Coronary artery (tissue), 2 donors: ENCODE measurements at places on chromosomes 11 and 22.

GRCh38 chr11:64608046-64608445 is 17.0 kb downstream of the SLC22A12 start:
- DNase-seq: no peak

DNA sequence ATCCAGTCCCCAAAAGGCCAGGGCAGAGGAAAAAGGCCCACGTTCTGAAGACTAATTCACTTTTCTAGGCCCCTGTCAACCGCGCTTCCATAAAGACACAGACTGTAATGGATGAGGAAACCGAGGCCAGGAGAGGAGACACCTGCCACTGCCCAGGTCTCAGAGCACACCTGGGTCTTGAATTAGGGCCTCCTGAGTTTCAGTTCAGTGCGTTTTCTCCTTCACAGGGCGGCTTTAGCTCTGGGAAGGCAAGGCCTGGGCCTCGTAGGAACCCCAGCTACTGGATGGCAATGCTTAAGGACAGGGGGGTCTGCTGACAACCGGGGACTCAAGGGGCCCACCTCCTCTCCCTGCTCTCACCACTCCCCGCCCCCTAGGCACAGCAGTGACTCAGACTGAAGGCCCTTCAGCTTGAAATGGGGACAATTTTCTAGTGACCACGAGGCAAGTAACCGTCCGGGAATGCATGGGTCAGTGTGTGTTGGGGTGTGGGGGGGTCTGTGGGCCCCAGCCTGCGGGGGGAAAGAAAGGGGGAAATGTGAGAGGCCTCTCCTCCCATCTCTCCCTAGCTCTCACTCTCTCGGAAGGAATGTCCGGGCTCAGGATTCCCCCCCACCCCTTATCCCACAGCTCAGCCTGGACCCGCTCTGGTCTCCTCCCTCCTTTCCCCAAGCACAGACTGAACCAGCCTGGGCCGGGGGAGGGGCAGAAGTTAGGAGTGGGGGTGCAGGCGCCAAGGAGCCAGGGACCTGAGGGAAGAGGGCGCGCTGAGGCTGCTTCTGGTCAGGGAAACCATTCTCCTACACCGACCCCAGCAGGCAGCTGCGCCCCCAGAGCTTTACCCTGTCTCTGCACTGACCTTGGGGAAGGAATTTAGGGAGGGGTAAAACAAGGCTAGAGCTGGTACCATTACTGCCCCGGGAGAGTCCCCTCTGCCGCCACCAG is 17.2 kb downstream of the CREB3L1 start:
- no peak for DNase-seq

DNA sequence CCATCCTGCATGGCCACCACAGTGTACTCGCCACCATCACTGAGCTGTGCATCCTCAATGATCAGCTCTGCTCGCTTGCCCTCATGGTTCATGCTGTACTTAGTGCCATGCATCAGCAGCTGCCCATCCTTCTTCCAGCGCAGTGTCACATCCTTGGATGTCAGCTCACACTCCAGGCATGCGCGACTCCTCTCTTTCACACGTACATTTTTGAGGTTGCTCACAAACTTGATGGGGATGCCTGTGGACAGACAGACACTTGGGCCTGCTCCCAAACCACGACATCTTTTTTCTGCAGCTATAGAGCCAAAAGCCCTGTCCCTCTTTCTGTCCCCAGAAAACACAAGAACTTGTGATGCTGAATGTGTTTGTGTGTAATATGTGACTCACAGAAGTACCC is 10.5 kb downstream of the IGSF22 start:
- DNase-seq: no peak

GRCh38 chr11:108967571-108967970 is 302.7 kb downstream of the DDX10 start:
- DNase-seq: no peak

DNA sequence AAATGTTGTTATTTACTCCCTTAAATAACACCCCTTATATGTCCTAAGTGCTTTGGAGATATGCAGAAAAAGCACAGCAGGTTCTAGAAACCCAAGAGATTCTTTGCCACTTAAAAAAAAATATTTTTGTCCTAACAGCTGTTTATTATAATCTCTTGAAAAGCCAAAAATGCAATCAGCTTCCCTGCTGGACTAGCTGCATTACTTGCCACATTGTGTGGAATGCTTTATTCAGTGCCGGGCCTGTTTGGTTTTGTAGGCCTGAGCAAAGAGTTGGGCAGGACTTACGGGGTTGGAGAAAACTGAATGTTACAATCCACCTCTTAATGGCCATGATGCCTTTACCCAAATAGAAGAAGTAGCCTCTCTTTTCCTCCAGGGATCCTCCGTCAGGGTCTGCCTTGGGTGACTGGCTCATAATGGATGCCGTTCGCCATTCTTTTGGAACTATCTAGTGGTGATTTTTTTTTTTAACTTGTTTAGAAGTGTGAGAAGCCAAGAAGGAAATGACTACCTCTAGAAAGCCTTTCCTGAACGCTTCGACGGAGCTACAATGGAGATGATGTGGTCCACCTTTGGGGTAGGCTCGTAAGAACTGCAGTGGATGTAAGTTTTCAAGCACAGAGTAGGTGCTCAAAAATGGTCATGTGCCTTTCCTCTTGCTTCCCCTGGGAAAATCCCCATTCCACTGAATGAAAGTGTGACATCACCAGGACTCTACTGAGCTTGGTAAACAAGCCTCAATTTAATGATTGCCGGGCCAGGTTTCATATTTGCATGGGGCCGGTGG is 241.3 kb upstream of the NCAM1 start:
- no peak for DNase-seq

DNA sequence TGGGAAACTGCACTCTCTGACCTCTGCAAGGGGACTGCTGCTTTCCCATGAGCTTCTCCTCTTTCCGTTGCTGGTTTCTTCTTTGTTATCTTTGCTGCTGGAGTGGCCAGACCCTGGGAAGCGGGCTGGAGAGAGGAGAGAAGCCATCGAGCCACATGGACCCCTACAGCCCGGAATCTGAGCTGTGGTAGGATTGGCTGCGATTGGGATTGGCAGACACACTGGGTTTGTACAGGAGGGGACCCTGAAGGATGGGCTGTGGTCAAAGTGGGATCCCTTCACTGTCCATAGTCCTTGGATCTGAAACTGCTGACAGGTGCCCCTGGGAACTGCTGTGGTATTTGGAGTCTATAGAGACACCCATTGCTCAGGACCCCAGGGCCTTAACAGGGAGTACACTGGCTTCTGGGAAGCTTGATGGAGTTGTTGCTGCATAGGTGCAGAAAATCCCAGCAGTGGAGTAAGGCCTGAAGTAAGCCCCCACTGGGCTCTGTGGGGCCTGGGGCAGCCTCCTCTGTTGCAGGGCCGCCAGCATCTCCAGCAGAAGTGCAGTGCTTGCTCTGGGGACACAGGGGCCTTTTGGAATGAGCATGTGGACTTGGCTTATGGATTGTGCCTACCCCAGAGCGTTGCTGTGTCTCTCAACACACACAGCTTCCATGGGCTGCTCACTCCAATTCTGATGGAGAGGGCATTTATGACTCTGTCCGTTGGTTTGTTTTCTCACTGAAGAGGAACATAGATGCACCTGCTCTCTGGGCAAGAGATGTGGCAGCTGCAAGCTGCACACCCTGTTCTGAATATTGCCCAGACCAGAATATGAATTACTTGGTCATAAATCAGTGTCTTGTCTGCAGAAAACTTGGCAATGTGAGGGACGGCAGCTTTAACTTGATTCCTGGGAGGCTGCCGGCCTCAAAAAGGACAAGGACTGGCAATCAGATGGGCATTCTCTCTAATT is 32.0 kb downstream of the BCR start:
- no peak for DNase-seq

- no peak for DNase-seq
These were observed 67.8 kb downstream of the NECTIN1 start for GRCh38 chr11:119661226-119661625.

DNA sequence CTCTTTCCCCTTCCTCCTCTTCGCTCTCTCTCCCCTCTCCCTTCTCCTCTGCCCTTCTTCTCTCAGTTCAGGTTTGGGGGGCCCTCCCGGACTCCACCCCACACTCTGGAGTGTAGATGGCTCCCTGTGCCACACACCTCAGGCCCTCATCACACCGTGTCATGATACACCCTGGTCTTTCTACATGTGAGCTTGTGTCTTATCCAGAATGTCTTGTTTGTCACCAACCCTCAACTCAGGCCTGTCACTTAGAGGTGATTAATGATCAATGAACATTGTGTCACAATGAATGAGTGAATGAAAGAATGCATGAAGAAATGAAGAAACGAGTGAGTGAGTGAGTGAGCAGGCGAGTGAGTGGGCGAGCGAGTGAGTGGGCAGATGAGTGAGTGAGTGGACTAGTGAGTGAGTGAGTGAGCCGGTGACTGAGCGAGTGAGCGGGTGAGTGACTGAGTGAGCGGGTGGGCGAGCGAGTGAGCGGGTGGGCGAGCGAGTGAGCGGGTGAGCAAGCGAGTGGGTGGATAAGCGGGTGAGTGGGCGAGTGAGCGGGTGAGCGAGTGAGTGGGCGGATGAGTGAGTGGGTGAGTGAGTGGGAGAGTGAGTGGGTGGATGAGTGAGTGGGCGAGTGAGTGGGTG is 33.8 kb downstream of the CAPN1 start:
- no peak for DNase-seq

DNA sequence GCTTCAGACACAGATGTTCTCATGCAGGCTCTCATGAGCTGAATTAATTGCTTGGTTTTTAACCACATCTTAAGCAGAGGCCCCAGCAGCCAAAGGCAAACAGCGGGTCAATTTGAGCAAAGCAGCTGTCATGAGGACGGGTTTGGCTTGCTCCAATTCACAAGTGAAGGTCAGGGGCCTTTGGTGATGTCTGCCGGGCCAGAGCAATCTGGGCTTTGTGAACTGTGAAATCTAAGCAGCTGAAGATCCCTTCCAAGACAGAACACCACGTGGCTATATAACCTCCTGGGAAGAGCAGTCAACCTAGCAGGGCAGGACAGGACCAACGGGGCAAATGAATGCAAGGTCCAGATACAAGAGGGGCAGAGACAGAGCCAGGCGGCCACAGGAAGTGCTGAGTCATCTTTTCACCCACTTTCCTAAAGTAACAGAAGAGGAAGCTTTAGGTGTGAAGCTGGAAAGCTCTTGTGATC is 187.3 kb upstream of the B3GAT1 start:
- DNase-seq: peak; percentile 11

GRCh38 chr11:29962243-29962642 is 54.6 kb downstream of the KCNA4 start:
- no peak for DNase-seq

- DNase-seq: no peak
These were observed 6.1 kb upstream of the SIGIRR start for GRCh38 chr11:420911-421321.

DNA sequence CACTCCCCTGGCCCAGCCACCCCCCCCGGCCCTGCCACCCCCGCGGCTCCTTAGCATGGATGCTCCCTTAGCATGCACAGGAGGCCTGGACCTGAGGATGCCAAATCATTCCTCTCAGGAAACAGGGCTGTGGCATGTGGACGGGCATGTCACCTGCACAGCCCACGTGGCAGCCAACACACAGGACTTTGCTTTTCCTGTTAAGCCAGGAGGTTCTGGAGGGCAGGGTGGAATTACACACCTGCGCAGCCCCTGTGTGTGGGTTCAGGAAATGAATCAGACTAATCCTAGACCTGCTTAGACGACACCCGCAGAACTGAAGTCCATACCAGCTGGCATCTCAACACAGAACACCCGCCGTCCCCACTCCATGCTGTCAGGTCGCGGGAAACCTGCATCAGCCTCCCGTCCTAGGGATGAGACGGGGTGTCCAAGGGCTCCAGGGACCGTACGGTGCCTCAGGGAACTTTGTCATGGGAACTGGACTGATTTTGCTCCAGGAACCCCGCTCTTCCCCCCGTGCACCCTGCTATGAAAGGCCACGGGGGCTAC is 10.2 kb downstream of the CERK start:
- DNase-seq: no peak

GRCh38 chr22:49753961-49754695 is 73.5 kb downstream of the BRD1 start:
- DNase-seq: peak; percentile 68

DNA sequence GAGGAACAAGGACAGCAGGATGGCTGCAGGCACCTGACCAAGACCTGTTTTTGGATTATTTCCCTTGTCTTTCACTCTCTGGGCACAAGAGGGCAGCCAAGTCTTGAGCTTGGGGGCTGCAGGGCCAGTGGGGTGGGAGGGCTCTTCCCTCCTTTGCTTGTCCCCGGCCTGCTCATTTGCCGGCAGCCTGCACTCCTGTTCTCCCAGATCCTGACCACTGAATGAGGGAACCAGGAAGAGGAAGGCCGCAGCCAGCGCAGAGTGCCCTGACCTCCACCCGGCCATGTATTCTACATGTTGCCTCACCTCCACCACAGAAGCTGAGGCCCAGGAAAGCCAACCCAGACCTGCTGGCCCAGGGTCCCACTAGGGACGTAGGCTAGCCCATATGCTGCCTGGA is 15.5 kb upstream of the NNMT start:
- no peak for DNase-seq

DNA sequence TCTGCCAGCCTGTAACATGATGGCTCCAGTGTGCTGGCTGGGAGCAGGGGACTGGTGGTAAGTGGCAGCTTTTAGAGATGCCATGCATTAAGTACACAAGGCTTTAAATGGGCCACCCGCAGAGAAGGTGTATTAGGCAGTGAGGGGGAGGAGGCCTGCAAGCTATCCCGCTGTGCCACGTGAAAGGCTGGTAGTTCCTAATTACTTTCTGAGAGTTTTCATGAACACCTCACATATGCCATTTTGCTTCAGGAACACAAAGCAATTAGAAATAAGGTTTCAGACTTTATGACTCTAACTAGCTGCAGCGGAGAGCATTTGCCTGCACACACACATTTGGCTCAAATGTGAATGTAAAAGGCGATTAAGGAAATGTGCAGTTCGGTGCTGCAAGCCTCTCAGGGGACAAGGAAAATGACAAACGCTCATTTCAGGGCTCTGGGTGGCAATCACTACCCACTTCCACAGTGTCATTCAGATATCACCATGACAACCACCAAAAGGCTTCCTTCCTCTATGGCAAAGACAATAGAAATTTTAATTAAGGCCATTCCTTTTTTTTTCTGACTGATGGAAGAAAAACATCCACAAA is 116.6 kb downstream of the PLEKHA7 start:
- no peak for DNase-seq

- DNase-seq: no peak
These were observed 9.2 kb upstream of the NDUFS8 start for GRCh38 chr11:68021167-68021787.

DNA sequence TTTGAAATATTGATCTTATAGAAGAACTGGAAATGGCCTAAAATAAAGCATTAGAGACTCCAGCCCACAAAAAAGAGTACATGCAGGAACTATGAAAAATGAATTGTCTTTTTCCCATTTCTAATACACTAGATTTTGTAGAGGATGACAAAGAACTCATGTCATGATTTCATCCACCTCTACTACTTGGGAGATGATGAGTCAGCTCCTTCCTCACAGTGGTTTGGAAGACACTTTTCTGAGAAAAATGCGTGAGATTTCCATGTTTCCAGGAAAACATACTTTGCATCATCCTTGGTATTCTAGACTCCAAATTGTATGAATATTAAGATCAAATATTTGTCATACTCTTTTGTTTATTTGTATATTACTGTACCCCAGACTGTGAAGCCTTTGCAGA is 500.5 kb downstream of the FAM181B start:
- DNase-seq: no peak

- no peak for DNase-seq
These were observed 4.8 kb downstream of the PKP3 start for GRCh38 chr11:398826-399225.
